Activated T-helper 2 cell treated with anti-CD3 and anti-CD28 coated beads, Interferon-gamma antibody, Interleukin-2, Interleukin-4, amounts not matched to agents 10 μg/mL and 5 μg/mL and 100 μg/mL, durations not matched to agents 14 hours and 24 hours and 36 hours (primary cell): ENCODE measurements at places on chromosomes 1 and 21. TPM values are rescaled to one million over a fixed set of nuclear protein-coding genes. Genes with fewer than 3 reads are reported as not detected.

GRCh38 chr1:218361298-218362065 lies 16.3 kb downstream of the TGFB2 start:
- H3K4me1 ChIP-seq, result no peaks in the 10 kb centered on the region
- H3K27ac ChIP-seq, result no peak overlapping the region
- no peaks in the 10 kb centered on the region for H3K36me3 ChIP-seq

DNA sequence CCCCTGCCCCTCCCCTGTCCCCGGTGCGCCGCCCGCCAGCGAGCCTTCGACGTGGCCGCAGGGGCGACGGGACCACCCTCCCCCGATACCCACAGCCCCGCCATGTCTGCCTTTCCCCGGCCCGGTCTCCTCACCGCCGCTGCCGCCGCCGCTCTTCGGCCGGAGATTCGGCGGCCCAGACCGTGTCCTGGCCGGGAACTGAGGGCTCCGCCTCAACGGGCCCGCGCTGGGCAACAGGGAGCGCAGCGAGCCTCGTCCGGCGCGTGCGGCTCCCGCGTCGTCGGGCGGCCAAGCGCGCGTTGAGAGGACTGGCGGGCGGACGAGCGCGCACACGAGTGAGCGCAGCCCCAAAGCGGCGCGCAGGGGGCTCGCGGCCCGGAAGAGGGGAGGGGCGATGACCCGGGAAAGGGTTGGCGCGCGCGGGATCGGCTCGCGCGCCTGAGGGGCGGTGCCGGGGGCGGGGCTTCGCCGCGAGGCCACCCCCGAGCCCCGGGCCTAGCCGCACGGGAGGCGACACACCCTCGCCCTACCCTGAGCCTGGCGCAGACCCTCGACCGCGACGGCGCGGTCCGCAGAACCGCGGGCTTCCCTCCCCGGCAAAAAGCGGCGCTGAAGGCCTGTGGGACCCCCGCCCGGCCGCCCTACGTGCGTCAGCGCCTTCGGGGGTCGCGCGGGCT lies at the start of gene BTG3:
Gene BTG3, minus strand, starts transcription at position 337 of the 677 bp plus-strand sequence. CDS start 3,757 bp downstream, outside the sequence.
- peaks cover 50% of the 10 kb centered on the region for H3K4me1 ChIP-seq
- peak within 1 kb of the TSS; percentile 92 for H3K4me3 ChIP-seq
- peaks cover 41% of the 10 kb centered on the region for H3K36me3 ChIP-seq
- DNase-seq, result peak; percentile 79
- peak within 1 kb of the TSS; percentile 96 for H3K27ac ChIP-seq

Gene MYBPH
- not detected in 2 replicates for total RNA-seq

- peak; percentile 56 for DNase-seq
- H3K27me3 ChIP-seq, result no peaks in the 10 kb centered on the region
- H3K4me3 ChIP-seq, result no peak overlapping the region
- H3K27ac ChIP-seq, result no peak overlapping the region
- peaks cover 65% of the 10 kb centered on the region for H3K4me1 ChIP-seq
Observed at GRCh38 chr1:181038399-181038873, 4.7 kb downstream of the MR1 start.

DNA sequence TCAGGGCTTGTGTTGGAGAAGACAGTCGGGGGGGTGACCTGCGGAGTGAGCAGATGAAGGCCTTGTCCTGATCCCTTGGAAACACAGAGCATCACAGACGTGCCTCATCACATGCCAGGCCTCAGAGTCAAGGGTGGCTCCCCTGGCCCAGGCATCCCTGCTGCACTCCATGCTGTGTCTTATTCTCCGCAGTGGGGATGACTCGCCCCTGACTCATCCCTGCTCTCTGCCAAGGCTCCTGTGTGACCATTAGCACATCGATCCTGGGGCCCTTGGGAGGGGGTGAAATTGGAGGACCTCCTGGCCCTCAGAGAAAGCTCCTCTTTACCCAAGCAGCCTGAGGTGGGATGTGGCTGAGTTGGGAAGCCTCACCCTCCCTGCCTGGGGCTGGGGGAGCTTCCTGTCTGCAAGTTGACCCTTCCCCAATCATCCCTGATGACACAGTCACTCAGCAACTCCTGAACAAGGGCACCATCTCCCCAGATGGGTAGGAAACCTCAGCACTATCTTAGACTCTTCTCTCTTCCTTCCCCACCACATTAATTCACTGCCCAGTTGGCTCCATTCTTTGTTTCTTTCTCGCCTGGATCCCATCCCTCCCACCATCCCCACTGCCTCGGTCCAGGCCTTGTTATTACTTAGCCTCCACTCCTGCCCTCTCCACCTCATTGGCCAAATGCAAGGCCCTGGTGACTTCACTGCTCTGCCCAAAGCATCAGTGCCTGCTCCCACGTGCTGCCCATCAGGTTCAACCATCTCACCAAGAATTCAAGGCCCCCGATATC lies 74.6 kb downstream of the CAMK2N1 start:
- H3K4me3 ChIP-seq, result no peak overlapping the region
- H3K36me3 ChIP-seq, result no peaks in the 10 kb centered on the region
- no peaks in the 10 kb centered on the region for H3K4me1 ChIP-seq

- H3K36me3 ChIP-seq, result peaks cover 5% of the 10 kb centered on the region
- DNase-seq, result no peak
- no peak overlapping the region for H3K4me3 ChIP-seq
- no peaks in the 10 kb centered on the region for H3K27me3 ChIP-seq
- peaks cover 14% of the 10 kb centered on the region for H3K4me1 ChIP-seq
- no peak overlapping the region for H3K27ac ChIP-seq
Observed at GRCh38 chr1:117523111-117523510, 82.7 kb upstream of the TENT5C start.
